Fibroblast of pulmonary artery (primary cell): ENCODE measurements at places on chromosomes 12 and 14.
A peak's percentile ranks its signal among the peaks of the same experiment; 100 is the strongest.

GRCh38 chr12:107032266-107032665, 45.3 kb upstream of the MTERF2 start:
- DNase-seq, result no peak

DNA sequence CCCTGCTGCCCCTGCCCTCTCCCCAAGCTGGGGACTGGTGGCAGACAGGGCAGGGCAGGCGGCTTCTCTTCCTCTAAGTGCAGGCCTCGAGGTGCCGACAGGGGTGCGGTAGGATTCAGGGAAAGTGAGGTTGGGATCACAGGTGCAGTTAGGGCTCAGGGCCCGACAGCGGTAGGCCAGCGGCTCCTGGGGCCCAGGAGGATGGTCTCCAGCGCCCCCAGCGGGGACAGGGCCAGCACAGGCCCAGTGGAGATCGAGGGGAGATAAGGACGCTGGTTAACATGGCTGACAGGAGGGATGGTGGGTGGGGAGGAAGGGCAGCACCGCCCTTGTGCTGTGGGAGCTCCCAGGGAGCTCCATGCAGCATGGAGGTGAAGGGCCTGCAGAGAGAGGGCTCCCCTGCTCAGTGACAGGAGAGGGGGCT, 935 bp upstream of the CRIP1 start:
- DNase-seq, result no peak

DNA sequence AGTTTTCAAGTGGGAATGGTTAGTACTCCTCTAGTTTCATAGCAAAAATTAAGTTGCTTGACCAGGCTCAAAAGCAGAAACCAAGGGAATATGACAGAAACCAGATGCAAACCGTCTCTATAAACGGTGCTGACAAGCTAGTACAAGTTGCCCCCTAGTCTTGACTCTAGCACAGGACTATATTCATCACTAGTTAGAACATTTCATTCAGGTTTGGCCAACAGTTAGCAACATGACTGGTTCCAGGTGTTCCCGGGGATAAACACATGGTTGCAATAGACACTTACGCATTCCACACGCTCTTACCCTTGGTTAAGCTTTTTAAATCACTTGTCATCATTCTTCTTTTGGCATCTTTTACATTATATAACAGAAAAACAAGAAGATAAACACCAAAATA, 103.6 kb downstream of the SCFD1 start:
- DNase-seq, result peak; percentile 8

- no peak for DNase-seq
Measured at GRCh38 chr12:10241290-10241689, 28.6 kb downstream of the GABARAPL1 start.

- no peak for DNase-seq
Measured at GRCh38 chr14:99424306-99424877, 56.3 kb downstream of the SETD3 start.

GRCh38 chr12:132471011-132471857, 18.7 kb upstream of the FBRSL1 start:
- DNase-seq, result no peak

DNA sequence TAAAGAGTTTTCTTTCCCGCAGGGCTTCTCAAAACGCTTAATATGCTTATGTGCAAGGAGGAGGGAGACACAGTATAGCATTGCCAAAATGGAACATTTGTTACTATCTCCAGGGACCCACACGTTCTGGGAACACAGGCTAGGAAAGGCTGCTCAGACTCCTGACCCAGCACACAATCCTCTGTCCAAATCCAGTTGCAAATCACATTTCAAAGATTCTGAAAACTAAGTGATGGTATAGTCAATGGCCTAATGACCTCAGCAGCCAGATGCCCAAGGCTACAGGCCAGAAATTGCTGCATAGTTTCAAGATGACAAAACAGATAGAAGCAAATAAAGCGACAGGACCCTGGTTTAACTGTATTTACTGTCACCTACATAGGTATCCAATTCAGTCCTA, 97.0 kb upstream of the GRIP1 start:
- DNase-seq, result no peak

- DNase-seq, result peak; percentile 62
Measured at GRCh38 chr12:95218150-95219133, 835 bp downstream of the VEZT start.

DNA sequence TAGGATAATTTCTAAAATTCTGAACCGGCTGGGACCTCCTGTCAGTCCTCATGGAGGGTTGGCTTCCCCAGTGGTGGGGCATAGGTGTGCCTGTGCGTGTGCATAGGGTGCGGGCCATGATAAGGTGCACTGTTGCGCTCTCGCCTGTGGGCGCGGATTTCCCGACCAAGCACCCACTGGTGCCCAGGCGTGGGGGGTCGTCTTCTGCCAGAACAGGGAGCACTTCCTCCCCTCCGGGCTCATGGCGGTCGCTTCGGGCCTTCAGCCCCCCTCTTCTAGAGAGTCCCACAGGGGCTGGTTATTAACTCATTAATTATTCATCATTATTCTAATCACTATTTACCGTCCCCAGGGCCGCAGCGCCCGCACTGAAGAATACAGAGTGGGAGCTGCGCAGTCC, 2.8 kb downstream of the C1QL4 start:
- DNase-seq, result no peak

DNA sequence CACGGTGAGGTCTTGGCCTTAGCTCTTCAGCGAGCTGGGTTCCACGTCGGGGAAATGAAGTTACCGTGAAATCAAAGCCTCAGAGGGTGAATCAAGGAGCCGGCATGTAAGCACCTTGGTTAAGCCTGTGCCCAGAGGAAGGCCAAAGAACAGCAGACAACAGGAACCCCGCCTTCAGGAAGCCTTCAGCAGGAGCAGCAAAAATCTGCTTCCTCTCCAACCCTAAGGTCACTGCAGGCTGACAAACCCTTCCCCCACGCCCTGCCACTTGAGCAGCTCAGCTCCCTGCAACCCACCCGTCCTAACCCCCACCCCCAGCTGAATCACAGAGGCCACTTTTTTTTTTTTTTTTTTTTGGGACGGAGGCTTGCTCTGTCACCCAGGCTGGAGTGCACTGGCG, 72.9 kb upstream of the LTA4H start:
- DNase-seq, result no peak

DNA sequence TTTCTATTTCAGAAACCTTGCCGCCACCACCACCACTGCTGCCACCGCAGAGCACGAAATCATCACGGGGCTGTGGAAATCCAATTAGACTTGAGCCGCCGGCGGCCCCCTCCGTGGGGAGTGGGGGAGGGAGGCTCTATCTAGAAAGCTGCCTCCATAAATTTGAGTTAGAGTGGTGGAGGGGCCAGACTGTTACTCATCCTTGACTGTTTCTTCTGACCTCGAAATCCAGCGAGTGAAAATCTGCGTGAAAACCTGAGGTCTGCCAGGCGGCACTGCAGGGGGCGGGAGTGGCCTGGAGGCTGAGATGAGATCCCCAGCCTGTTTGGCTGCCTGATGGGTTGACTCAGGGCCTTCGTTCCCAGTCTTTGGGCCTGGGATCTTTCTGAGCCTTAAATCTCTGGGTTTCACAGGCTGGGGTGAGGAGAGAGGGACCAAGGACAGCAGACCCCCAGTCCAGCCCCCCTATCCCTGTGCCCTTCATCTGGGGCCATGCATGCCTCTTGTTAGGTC, 29.9 kb downstream of the TSPAN9 start:
- peak; percentile 30 for DNase-seq

DNA sequence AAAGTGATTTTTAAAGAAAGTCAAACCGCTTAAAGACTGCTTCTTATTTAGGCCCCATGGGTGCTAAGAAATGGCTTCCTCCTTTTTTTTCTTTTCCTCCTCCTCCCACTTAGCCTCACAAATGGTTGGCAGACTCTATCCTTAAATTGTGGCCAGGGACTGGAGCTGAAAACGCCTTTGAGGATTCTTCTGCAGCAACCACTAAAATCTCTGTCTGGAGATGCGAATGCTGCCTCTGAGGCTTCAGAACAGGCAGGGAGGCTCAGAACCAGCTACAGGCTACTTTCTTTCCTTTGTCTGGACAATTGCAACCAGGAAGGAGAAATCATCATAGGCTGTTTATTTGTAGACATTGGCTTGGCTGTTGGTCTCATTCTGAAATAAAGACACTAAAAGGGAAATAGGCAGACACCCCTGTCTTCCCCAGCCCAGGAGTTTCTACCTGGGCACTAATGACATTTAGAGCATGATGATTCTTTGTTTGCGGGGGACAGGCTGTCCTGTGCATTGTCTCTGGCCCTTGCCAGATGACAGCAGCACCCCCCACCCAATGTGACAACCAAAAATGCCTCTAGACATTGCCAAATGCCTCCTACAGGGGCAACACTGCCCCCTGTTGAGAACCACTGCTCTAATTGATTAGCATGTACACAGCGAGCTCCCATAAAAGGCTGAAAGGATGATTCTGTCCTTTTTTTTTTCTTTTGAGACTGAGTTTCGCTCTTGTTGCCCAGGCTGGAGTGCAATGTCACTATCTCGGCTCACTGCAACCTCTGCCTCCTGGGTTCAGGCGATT, 50.3 kb downstream of the MAP1LC3B2 start:
- DNase-seq, result peak; percentile 23

GRCh38 chr14:35355981-35356841, 48.3 kb downstream of the NFKBIA start:
- DNase-seq, result peak; percentile 83

- no peak for DNase-seq
Measured at GRCh38 chr12:1984759-1985158, 19.5 kb downstream of the DCP1B start.

- no peak for DNase-seq
Measured at GRCh38 chr14:32298346-32298745, 30.8 kb upstream of the AKAP6 start.

DNA sequence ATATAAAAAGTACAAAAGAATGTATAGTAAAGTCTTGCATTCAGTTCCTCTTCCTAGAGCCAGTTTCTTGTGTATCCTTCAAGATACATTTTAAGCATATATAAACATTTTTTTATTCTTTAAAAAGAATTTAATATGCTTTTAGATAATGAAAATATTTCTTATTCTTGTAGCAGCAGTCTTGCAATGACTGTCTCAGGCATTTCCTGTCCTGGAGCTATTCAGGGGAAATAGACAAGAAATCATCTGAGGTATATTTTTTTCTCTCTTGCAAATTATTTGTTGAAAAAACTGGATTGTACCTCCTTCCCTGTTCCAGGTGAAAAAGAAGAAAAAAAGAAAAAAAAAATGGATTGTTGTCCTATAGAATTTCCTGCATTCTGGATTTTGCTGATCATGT, 17.0 kb upstream of the ERBB3 start:
- peak; percentile 35 for DNase-seq

- DNase-seq, result no peak
Measured at GRCh38 chr12:495466-495865, 35.7 kb downstream of the B4GALNT3 start.

DNA sequence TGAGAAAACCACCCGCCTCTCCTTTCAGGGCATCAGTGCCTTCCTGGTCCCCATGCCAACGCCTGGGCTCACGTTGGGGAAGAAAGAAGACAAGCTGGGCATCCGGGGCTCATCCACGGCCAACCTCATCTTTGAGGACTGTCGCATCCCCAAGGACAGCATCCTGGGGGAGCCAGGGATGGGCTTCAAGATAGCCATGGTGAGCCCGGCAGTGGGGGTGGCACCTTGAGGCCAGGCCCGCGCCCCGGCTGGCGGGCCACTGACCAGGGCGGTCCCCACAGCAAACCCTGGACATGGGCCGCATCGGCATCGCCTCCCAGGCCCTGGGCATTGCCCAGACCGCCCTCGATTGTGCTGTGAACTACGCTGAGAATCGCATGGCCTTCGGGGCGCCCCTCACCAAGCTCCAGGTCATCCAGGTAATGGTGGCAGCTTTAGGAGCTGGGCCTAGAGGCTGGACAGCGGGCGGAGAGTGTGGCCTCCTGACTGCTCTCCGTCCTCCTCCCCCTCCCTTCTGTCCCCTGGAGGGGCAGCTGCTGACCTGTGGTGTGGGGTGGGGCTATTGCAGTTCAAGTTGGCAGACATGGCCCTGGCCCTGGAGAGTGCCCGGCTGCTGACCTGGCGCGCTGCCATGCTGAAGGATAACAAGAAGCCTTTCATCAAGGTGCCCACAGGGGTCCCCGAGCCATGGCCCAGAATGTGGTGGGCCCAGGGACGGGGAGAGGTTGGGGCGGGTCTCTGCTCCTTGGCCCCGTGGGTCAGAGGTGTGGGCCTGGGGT, 12.8 kb downstream of the ACADS start:
- DNase-seq, result no peak

DNA sequence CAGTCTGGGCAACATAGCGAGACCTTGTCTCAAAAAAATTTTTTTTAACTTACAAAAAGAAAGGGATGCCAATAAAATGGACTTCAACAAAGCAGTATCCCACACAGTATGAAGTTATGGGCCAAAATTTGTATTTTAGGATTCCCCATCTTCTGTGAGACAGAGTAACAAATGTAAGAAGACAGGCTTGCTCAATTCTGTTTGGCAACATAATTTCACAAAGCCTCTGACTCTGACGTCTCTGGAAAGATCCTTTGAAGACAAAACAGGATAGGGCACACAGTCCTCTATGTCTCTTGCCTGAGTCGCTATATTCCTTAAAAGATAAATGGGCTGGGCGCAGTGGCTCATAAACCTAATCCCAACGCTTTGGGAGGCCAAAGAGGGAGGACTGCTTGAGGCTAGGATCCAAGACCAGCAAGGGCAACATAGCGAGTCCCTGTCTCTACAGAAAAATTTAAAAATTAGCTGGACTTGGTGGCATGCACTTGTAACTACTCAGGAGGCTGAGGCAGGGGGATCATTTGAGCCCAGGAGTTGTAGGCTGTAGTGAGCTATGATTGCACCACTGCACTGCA, 1.1 kb upstream of the HOMEZ start:
- DNase-seq, result peak; percentile 36

GRCh38 chr14:105495101-105495989, 4.3 kb downstream of the TEDC1 start:
- DNase-seq, result no peak

DNA sequence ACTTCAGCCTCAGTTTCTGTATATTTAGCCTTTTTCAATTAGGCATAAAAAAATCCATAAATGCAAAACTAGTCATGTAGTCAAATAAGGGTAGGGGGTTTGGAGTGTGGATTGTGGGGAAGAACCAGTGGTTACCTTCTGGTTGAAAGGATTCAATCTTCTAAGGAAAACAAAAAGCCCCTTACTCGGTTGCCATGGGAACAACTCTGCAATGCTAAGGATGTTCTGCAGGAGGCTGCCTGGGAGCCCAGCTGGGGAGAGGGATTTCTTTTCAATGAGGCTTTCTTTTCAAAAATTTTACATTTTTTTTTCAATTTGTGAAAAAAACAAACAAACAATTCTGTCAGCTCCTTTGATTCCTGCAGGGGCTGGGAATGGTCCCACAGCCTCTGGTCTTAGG, 67.2 kb downstream of the SLC8A3 start:
- no peak for DNase-seq

- no peak for DNase-seq
Measured at GRCh38 chr12:132392389-132393244, 63.2 kb upstream of the GALNT9 start.

DNA sequence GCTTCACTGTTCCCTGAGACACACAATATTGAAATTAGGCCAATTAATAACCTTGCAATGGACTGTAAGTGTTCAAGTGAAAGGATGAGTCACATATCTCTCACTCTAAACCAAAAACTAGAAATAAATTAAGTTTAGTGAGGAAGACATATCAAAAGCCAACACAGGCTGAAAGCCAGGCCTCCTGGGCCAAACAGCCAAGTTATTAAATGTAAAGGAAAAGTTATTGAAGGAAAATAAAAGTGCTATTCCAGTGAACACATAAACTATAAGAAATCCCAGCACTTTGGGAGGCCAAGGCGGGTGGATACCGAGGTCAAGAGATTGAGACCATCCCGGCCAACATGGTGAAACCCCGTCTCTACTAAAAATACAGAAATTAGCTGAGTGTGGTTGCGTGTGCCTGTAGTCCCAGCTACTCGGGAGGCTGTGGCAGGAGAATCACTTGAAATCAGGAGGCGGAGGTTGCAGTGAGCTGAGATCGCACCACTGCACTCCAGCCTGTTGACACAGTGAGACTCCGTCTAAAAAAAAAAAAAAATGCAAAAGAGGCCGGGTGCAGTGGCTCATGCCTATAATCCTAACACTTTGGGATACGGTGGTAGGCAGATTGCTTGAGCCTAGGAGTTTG, 10.4 kb upstream of the HEATR5A start:
- no peak for DNase-seq
